ENCODE measurements at places on chromosomes 6 and 20. TPM values are rescaled to one million over a fixed set of nuclear protein-coding genes. Genes with fewer than 3 reads are reported as not detected.

The EBF4 gene
- 2.6 TPM for total RNA-seq

The PARD6B gene
- 6.5 TPM for total RNA-seq

The SLC17A4 gene
- total RNA-seq: not detected

The CD109 gene
- 27.2 TPM for total RNA-seq

The F13A1 gene
- not detected for total RNA-seq

The MSH5 gene
- total RNA-seq: 13.9 TPM

The UBR2 gene
- 18.4 TPM for total RNA-seq

The SNAP25 gene
- 8.6 TPM for total RNA-seq

The ADTRP gene
- 1.3 TPM for total RNA-seq

The TAAR1 gene
- total RNA-seq: not detected

All from fibroblast of villous mesenchyme (primary cell).